ENCODE measurements at places on chromosomes 7 and 10. TPM values are rescaled to one million over a fixed set of nuclear protein-coding genes. Genes with fewer than 3 reads are reported as not detected.

AKR1D1 gene
- not detected for total RNA-seq

EPO gene
- total RNA-seq = not detected

SLC18A3 gene
- not detected for total RNA-seq

CPA2 gene
- not detected for total RNA-seq

ZNF804B gene
- total RNA-seq = not detected

LIPJ gene
- not detected for total RNA-seq

PRF1 gene
- total RNA-seq = 265 TPM

SPDYE6 gene
- not detected for total RNA-seq

NODAL gene
- total RNA-seq = not detected

XRCC2 gene
- total RNA-seq = 15.3 TPM

CFAP70 gene
- total RNA-seq = 0.57 TPM

SFRP5 gene
- 0.42 TPM for total RNA-seq

PLEKHA1 gene
- 11.7 TPM for total RNA-seq

BRAF gene
- 28.5 TPM for total RNA-seq

C10orf53 gene
- not detected for total RNA-seq

STAG3 gene
- total RNA-seq = 20.6 TPM

AGAP4 gene
- total RNA-seq = 20.6 TPM

VIPR2 gene
- total RNA-seq = not detected

HOXA5 gene
- not detected for total RNA-seq

SH2B2 gene
- total RNA-seq = 0.52 TPM

IFIT1B gene
- not detected for total RNA-seq

C10orf143 gene
- 4.7 TPM for total RNA-seq

SPDYE2B gene
- not detected for total RNA-seq

OGDHL gene
- total RNA-seq = not detected

TMEM270 gene
- total RNA-seq = not detected

OR6V1 gene
- not detected for total RNA-seq

HYAL4 gene
- not detected for total RNA-seq

JCAD gene
- total RNA-seq = 0.05 TPM

ZNF425 gene
- 0.55 TPM for total RNA-seq

PLXNA4 gene
- total RNA-seq = 47.2 TPM

C10orf105 gene
- 0.73 TPM for total RNA-seq

IQUB gene
- total RNA-seq = not detected

ARHGEF5 gene
- total RNA-seq = 10.0 TPM

RET gene
- total RNA-seq = 0.13 TPM

CLRN3 gene
- total RNA-seq = not detected

CALML5 gene
- not detected for total RNA-seq

MRLN gene
- not detected for total RNA-seq

FFAR4 gene
- not detected for total RNA-seq

TRPV5 gene
- not detected for total RNA-seq

PITX3 gene
- total RNA-seq = not detected

PSD gene
- 1.6 TPM for total RNA-seq

TMEM130 gene
- total RNA-seq = not detected

PYROXD2 gene
- total RNA-seq = 9.3 TPM

ZNF117 gene
- 7.0 TPM for total RNA-seq

TAS2R5 gene
- 0.63 TPM for total RNA-seq

WASHC2C gene
- total RNA-seq = 42.9 TPM

MSS51 gene
- 2.9 TPM for total RNA-seq

THSD7A gene
- total RNA-seq = not detected

TMEM176A gene
- not detected for total RNA-seq

DLG5 gene
- 3.5 TPM for total RNA-seq

GJC3 gene
- 0.21 TPM for total RNA-seq

HOGA1 gene
- total RNA-seq = not detected

POT1 gene
- 30.4 TPM for total RNA-seq
